ENCODE measurements at places on chromosomes 16 and 17. TPM values are rescaled to one million over a fixed set of nuclear protein-coding genes. Genes with fewer than 3 reads are reported as not detected.

The ST6GALNAC2 gene
- 0.39 TPM for total RNA-seq

The MEAK7 gene
- 60.4 TPM for total RNA-seq

The TBC1D3C gene
- not detected for total RNA-seq

The ETV4 gene
- 65.7 TPM for total RNA-seq

The ATP2C2 gene
- 0.22 TPM for total RNA-seq

The UNC45B gene
- total RNA-seq: not detected

The MYO18A gene
- 19.9 TPM for total RNA-seq

The PLA2G10 gene
- total RNA-seq: 0.33 TPM

The TBX4 gene
- 0.15 TPM for total RNA-seq

The CHRNE gene
- total RNA-seq: 0.11 TPM

The CA7 gene
- not detected for total RNA-seq

The SYCE1L gene
- 7.3 TPM for total RNA-seq

The CNGB1 gene
- 0.08 TPM for total RNA-seq

The CA5A gene
- total RNA-seq: not detected

The ZNF771 gene
- total RNA-seq: 4.9 TPM

The MPP2 gene
- total RNA-seq: 1.8 TPM

The HBA1 gene
- total RNA-seq: 2.4 TPM

The MEOX1 gene
- total RNA-seq: not detected

The C1QTNF8 gene
- total RNA-seq: 0.08 TPM

Measured in A549 treated with AZD2906 at 1 μM for 4 hours (cell line).